EL (cell line): ENCODE measurements at places on chromosomes 4 and X.

DNA sequence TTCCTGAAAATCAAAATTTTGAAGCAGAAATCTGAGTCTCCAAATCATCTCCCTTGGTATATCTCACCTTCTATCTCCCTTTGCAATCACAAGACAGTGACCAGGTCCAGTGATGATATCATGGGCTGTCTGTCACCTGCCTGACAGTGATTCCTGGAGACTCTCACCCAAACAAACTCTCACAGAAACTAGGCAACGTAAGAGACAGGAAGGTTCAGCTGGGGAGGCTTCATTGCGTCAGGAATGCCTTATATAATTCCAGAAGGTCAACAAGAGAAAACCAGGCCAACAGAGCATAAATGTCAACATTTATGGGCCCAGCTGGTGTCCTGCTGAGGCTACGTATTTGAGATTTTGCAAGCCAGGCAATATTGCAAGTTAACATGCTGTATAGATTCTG is 412.7 kb downstream of the KCNIP4 start:
- no peak for DNase-seq

DNA sequence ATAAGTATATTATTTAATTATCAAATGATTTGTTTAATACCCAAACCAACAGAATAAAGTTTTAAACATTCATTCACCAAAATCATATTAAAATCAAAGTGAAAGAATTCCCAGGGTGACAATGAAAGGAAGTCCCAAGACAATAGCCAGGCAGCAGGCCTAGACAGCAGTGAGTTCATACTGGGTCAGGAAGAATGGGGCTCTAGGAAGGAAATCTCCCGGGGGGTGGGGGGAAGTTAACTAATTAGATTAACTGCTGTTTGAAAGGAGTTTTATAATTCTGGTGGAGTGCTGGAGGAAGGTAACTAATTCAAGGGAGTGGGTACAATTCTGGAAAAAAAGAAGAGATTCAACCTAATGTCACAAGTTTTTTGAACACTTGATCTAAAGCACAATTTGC is 104.1 kb downstream of the ZAR1 start:
- DNase-seq: no peak

- DNase-seq: no peak
These were observed 10.8 kb upstream of the HADH start for GRCh38 chr4:107978716-107979451.

- no peak for DNase-seq
These were observed 18.3 kb downstream of the CD99L2 start for GRCh38 chrX:150879855-150880807.

- peak; percentile 74 for DNase-seq
These were observed 492 bp upstream of the NKX3-2 start for GRCh38 chr4:13544606-13545393.

DNA sequence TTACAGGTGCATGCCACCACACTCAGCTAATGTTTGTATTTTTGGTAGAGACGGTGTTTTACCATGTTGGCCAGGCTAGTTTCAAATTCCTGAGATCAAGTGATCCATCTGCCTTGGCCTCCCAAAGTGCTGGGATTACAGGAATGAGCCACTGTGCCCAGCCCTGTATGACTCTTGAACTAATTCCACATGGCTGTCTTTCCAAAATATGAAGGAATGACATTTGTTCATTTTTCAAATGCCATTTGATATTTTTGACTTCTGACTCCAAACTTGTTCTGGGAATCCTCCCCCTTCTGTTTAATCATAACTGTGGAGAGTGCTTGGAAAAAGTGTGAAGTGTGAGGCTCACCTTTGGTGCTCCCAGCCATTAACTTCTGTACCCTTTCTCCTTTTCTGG is 119.2 kb downstream of the NHS start:
- no peak for DNase-seq

GRCh38 chr4:84238247-84239090 is 260.6 kb downstream of the NKX6-1 start:
- DNase-seq: peak; percentile 28

DNA sequence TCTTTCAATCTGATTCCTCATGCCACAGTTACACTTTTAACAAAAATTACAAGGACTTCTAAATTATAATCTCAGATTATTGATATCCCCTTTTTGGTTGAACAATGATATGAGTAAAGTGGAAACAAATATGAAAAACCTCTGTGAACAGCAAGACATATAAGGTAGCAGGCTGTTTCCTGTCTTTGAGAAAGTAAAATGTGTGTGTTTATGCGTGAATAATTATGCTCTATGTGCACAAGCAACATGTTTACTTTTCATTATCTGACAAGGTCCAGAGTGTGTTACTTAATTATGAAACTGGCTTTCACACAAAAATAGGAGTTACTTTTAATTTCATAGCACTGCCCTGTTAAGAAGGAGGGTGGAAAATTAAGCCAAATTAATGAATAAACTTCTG is 43.1 kb downstream of the DDIT4L start:
- no peak for DNase-seq

DNA sequence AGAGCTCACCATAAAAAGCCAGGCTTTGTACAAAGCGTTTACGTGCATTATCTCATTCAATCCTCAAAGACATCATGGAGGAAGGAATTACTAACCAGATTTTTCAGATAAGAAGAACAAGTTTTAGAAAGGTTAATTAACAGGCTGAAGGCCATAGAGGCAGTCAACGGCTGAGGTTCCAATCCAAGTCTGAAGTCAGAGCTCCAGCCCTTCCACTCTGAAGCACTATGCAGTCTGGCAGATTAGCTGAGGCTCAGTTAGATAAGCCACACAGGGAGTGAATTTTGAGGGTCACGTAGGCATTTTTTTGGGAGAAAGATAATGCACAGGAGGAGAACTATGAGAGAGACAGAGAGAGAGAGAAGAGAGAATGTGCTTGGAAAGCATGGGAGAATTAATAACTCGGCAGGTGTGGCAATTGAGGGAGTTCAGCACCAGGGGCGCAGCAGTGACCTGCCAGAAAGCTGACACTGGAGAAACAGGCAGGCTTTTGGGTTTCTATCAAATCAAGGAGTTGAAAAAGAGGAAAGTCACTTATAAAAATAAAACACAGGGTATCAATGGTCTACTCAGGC is 116.5 kb upstream of the NAP1L5 start:
- DNase-seq: no peak

- peak; percentile 34 for DNase-seq
These were observed 110.5 kb downstream of the PCDH18 start for GRCh38 chr4:137421796-137422195.

GRCh38 chr4:145722561-145722960 is 42.6 kb downstream of the C4orf51 start:
- peak; percentile 5 for DNase-seq

- DNase-seq: no peak
These were observed 101.5 kb upstream of the SMAD1 start for GRCh38 chr4:145380123-145380522.

DNA sequence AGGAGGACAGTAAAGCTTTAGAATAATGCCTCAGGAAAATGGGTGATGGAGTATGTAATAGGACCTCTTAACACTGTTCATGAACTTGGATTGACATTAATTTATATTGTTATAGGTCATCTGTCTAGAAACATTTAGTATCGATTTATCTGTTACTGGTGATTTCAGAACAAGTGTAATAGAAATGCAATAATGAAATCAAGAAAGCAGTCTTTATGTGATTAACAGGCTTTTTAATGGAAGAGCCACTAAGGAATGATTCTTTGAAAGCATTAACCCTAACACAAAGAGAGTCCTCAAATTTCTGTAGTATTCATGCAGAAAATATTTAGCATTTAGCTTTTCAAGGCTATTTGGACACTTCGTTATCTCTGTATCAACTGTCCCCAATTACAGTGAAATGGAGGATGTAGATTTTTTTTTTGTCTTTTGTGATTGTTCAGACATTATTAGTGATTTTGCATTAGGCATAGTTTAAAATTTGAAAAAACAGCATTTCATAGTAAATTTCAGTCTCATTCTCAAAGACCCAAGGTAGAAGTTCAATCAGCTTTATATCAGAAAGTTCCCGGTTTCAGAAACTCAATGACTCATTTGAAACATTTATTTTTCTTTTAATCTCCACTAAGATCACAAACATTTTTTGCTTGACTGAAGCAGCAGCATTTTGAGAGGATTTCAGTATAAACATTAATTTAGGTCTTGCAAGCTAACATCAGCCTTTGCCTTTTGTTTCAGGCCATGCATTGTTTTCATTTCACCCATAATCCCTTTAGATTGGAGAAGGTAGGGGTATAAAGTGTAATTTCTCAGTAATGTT is 56.3 kb downstream of the AGTR2 start:
- DNase-seq: no peak

- DNase-seq: no peak
These were observed 80.0 kb downstream of the ALPK1 start for GRCh38 chr4:112377171-112377570.

DNA sequence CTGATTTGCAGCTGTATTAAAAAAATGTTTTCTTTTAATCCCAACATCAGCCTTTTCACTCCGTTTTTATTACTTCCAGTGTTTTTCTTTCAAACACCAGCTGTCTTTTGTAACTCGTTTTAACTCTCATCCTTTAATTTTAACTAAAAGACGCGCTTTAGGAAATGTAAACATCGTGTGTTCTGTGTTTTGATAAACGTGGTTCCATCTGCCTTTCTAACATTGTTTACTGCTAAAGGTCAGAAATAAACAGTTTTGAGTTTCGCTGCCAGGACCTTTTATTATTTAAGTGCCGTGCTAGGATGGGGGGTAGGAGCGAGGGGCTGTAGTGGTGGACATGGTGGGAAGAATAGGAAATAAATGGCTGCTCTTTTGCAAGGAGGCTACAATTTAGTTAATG is 1.5 kb downstream of the N4BP2 start:
- DNase-seq: peak; percentile 3
